ENCODE measurements at places on chromosomes 6 and 20. TPM values are rescaled to one million over a fixed set of nuclear protein-coding genes. Genes with fewer than 3 reads are reported as not detected.

DNA sequence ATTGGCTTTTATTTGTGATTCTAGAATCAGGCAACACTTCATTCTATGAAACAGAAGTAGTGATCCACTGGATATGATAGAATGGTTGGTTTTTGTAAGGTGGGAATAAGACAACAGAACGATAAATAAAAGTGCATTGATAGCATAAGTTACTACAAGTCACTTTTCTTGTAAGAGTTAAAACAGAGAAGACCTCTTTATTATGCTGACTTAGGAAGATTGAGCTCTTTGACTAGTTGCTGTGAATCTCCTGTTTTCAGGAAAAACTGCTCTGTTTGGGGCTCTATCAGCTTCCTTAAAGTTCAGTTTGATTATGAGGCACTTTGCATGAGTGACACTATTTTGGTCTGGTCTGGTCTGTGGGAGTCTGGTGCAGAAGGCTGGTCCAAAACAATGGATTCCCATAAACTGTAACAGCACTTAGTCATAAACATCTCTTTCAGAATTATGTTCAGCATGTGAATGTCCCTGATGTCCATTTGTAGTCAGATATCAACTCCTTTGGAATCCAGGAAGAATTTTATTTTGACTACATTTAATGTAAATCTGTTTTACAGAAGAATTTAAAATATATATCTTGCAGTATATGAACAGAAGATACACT lies 35.0 kb upstream of the DSE start:
- DNase-seq = no peak

DNA sequence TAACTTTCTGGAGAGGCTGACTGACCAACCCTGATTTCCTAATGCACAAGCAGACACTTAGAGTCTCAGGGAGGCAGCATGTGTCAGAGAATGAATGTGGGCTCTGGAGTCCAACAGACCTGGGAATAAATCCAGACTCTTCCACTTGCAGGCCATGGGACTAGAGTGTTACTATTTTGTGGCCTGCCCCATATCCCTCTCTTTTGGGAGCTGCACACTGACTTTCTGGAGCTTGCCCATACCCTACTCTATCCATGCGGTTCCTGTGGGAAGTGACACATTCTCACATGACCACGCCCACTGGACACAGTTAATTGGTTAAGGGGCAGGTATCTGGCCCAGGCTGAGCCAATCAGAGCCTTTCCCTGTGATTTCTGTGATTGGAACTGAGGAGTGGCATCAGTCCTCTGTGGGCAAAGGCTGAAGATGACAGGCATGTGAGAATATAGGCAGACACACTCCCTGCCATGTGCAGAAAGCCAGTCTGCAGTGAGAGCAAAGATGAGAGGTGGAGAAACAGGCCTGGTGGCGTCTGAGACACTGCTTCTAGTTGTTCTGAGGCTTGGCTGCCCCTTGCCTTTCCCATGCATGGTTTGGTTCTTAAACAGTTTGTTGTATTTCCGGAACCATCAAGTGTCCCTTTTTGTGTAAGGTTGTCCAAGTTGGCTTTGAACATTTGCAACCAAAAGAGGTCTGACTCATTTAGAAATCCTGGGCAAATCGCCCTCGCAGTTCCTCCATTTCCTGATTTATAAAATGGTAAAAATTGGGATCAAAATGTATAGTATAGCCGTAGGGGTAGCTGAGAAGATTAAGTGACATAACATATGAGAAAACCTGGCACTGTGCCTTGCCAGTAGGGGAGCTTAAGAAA lies 125.6 kb downstream of the CDC5L start:
- DNase-seq = no peak

The CEP85L gene
- total RNA-seq = 16.8 TPM

GRCh38 chr20:50810063-50810462 lies 15.2 kb downstream of the BCAS4 start:
- DNase-seq = no peak
